A172 (cell line): ENCODE measurements at places on chromosomes 5 and 9. TPM values are rescaled to one million over a fixed set of nuclear protein-coding genes. Genes with fewer than 3 reads are reported as not detected.
A peak's percentile ranks its signal among the peaks of the same experiment; 100 is the strongest.

- peak; percentile 16 for DNase-seq
Observed at GRCh38 chr5:43560128-43560527, 3.3 kb upstream of the PAIP1 start.

GRCh38 chr5:80516826-80517225, 28.9 kb downstream of the FAM151B start:
- peak; percentile 92 for DNase-seq

DNA sequence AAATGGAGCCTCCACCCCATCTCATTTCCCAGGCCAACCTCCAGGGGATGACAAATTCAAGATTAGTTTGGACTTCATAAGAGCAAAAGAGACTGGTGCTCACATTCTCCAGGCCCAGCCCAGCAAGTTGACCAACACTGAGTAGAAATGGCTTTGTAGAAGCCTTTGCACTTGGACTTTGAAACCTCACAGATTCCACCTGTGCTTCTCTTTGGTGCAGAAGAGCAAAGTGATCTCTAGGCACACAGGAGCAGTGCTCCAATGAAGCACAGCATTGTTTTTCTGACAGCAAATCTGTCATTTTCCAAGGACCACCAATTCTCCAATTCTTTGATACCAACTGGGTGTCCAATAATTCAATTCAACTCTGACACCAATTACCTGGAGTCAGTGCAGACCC, 17.1 kb upstream of the RNF145 start:
- no peak for DNase-seq

GRCh38 chr5:176440927-176441706, 7.1 kb upstream of the FAF2 start:
- DNase-seq, result peak; percentile 16

DNA sequence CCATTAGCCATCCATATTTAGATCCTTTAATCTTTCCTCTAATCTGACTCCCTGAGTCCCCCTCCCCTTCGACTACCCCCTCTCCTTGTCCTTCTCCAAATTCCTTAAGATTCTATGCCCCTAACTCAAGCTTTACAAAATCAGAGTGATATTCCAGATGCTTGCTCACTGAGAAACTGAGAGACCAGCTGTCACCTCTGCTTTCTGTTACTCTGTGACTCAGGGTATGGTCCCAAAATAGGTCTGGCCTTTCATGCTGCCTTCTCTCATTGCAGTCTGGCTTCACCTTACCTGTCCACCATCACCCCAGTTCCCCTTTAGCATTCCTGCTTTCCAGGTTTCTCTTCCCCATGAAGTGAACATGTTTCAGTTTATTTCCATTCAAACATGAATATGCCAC, 383.3 kb upstream of the SLC30A5 start:
- DNase-seq, result no peak

DNA sequence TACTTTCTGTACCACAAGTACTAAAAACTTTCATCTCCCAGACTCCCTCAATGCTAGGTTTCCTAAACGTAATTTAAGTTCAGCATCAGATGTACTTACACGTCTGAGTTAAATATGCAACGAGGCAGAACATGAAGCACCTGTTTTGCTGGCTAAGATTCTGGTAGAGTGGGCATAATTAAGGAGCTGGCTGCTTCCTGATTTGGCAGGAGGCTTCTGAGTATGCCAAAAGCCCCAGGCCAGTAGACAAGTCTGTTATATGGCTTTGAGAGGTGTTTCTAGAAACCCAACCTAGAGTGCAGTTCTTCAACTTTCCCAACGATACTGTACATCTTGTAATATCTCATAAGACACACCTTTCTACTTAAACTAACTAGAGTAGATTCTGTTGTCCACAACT, 13.6 kb downstream of the TICAM2 start:
- no peak for DNase-seq

DNA sequence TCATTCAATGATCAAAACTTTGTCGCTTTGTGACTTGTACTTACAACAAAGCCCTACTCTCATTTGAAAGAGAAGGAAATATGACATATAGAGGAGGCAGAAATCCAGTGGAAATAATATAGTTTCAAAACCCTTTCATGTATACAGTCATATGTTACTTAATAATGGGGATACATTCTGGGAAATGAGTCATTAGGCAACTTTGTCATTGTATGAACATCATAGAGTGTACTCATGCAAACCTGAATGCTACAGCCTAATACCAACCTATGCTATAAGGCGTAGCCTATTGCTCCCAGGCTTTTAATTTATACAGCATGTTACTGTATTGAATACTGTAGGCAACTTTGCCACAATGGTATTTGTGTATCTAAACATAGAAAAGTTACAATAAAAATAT, 69.0 kb upstream of the SMC2 start:
- DNase-seq, result no peak

DNA sequence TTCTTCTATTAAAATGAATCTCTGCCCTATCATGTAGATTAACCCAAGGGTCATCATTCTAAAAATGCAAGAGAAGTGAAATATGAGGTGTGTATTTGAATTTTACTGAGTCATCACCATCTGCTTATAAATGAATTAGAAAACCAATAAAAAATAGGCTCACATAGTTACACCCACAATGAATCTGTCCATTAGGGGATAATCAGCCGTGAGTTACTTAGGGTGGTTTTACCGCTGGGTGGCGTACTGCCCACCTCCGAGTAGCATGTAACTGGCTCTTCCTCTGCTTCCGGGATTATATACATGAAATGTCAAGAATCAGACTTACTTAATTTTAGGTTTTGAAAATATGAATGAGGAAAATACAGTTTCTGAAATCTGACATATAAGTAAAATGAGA, 332.9 kb upstream of the CCNG1 start:
- no peak for DNase-seq

DNA sequence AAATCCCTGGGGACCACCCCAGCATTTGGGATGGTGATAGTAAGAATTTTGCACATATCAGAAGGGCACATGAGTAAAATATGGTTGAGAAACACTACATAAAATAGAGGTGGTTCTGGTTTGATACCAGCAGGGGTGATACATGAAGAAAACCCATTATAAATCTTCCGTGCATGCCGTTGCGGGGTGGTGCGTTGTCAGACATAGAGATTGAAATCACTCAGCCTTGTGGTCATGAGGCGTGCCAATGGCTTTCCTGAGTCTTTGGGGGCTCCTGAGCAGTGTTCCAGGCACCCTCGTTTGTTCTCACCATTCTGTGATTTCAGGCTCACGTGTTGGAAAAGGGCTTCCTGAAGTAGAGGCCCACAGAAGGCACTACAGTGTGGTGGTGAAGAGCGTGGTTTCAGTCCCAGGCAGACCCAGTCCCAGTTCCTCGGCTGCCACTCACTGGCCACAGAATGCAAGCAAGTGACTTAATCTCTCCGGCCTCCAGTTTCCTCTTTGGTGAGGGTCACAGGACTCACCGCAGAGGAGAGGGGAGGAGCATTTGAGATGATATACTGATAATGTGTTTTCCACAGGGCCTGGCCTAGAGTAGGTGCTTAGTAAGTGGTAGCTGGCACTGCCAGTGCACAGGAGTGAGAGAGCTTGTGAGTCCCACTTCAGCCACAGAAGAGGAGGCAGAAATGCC, 20.5 kb upstream of the GLRX start:
- DNase-seq, result peak; percentile 96

GRCh38 chr5:132384506-132385050, 15.1 kb downstream of the SLC22A5 start:
- DNase-seq, result no peak

- DNase-seq, result no peak
Observed at GRCh38 chr5:178334861-178335260, 102.3 kb upstream of the PHYKPL start.

Gene ZNF618
- total RNA-seq, result 3.3 and 3.4 TPM in 2 replicates

Gene ANXA1
- 920 and 1,111 TPM in 2 replicates for total RNA-seq

Gene GOLM1
- 142 and 155 TPM in 2 replicates for total RNA-seq

Gene CXCL14
- total RNA-seq, result not detected in 2 replicates
